ENCODE measurements at places on chromosomes 6 and 20. TPM values are rescaled to one million over a fixed set of nuclear protein-coding genes. Genes with fewer than 3 reads are reported as not detected.

F13A1 gene
- total RNA-seq = 8.5 TPM

OR2H2 gene
- not detected for total RNA-seq

DNA sequence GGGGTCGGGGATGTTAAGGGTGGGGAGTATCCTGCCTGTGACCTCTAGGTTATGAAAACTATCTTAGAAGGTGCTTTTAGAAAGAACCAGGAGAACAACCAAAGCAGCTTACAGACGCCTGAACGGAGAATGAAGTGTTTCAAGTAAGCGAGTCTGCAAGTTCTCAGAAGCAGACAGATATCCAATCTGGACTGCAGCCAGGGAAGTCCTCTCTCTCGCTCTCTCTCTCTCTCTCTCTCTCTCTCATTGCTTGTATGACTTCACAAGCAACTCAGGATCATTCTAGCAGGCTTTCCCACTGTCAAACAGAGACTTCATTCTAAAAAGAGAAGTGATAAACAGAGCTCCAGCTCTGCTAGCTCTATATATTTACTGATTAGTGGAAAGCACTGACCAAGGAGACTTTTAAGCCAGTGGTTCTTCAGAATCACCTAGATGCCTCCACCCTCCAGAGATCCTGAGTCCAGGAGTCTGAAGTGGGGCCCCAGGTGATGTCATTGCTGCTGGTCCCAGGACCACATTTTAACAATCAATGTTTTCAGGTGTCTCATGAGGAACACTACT, 6.0 kb downstream of the TCF21 start:
- H3K4me3 ChIP-seq = no peak overlapping the region
- H3K4me1 ChIP-seq = peaks cover 26% of the 10 kb centered on the region
- DNase-seq = no peak
- H3K27me3 ChIP-seq = peaks cover 86% of the 10 kb centered on the region

C20orf204 gene
- 10.4 TPM for total RNA-seq

GRCh38 chr6:121305957-121306607, 28.2 kb downstream of the TBC1D32 start:
- H3K27ac ChIP-seq = no peak overlapping the region
- no peak for DNase-seq
- H3K4me3 ChIP-seq = no peak overlapping the region
- no peaks in the 10 kb centered on the region for H3K36me3 ChIP-seq
- H3K4me1 ChIP-seq = no peaks in the 10 kb centered on the region
- H3K27me3 ChIP-seq = no peaks in the 10 kb centered on the region

DNA sequence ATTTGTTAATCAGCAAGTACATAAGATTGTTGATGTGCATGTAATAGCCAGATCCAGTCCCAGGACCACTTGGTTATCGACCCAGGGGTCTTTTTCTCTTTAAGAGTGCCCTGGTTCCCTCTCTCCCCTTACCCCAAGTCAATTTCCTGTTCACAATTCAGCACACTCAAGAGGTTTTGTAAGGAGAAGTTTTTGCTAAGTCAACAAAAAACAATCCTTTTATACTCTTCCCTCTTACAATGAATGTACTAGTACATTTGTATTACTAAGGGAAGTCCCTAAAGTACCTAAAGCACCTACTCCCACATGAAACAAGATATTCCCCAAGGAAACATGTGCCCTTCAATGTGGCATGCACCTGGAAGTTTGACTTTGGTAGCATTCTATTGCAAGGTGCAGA, 1.6 kb upstream of the NT5DC1 start:
- peaks cover 29% of the 10 kb centered on the region for H3K4me1 ChIP-seq
- no peak for DNase-seq
- H3K27me3 ChIP-seq = no peaks in the 10 kb centered on the region
- H3K27ac ChIP-seq = no peak overlapping the region

Data from T-helper 17 cell (primary cell).